Amygdala (tissue), 56 donors: ENCODE measurements at places on chromosomes 5 and 9.
A peak's percentile ranks its signal among the peaks of the same experiment; 100 is the strongest.

DNA sequence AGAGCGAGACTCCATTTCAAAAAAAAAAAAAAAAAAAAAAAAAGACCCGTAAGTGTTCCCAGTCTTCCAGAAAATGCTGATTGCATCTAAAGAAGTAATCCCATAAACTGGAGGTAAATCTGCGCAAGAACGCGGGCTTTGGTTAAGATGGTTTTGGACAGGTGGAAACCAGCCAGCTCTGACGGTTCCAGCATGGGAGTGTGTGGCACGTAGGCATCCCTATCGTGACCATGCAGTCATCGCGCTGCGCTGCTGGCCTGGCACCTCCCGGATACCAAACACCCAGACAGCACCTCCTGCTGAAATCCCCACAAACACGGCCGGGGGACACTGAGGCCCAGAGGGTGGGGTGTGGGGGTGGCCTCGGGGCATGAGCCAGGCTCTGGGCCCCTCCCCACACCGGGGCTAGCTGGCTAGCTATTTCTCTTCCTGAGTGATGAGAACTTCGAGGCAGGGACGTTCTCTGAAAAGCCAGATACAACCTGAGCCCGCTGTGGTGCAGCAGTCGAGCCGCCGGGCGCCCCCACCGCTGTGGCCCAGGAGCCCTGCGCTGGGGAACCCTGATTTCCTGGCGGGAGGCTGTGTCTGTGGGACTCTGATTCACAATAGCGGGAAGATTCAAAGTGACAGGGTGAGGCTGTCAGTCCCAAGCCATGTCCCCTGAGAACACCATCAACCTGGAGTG, 32.2 kb upstream of the NOTCH1 start:
- DNase-seq = no peak

DNA sequence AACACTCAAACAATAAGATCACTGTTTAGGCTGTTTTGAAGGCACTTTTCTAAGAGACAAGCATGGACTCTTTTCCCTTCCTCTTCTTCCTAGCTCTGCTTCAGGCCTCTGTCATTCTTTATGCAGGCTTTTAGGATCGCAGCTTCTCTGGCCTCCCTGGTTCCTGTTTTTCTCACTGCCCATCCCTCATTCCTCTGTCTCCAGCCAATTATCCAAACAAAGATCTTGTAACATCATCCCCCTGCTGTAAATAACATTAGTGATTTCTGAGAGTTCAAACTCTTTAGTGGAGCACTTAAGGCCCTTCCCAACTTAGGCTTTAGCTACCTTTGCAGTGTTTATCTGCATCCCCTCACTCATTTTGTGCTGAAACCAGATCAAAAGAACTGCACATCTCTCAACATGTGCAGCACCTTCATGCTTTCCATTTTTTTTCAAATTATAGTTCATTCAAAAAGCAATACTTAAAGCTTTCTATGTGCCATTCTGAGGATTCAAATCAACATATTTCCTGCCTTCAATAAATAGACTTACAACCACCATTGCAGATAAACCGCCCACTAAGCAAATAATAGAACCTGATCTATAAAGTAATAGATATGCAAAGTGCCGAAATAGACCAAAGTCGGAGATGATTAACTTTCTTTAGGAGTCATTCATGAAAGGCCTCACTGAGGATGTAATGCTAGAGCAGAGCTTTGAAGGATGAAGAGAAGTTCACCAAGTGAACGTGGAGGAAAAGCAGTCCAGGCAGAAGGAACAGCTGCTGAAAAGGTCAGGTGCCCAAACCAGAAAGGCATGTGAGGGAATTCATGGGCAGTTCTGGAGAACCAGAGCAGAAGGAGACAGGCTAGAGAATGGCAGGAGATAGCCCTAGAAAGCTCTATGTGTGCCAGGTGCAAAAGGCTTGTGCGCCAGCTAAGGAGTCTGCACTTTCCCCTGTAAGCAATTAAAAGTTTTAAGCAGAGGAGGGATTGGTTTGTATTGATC, 95.8 kb upstream of the ZNF366 start:
- DNase-seq = no peak

DNA sequence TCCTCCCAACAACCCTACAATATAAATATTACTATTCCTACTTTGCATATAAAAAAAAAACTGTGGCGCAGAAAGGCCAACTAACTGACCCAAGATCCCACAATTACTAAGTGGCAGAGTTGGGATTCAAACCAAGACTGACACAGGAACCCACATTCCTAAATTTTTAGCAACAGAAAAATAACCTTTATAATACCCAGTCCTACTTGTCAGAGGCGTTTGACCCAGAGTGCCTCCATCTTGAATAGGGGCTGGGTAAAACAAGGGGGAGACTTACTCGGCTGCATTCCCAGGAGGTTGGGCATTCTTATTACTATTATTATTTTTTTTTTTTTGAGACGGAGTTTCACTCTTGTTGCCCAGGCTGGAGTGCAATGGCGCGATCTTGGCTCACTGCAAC, 2.0 kb upstream of the SLC30A5 start:
- DNase-seq = no peak

GRCh38 chr5:172870291-172870714, 36.3 kb downstream of the ERGIC1 start:
- DNase-seq = no peak

DNA sequence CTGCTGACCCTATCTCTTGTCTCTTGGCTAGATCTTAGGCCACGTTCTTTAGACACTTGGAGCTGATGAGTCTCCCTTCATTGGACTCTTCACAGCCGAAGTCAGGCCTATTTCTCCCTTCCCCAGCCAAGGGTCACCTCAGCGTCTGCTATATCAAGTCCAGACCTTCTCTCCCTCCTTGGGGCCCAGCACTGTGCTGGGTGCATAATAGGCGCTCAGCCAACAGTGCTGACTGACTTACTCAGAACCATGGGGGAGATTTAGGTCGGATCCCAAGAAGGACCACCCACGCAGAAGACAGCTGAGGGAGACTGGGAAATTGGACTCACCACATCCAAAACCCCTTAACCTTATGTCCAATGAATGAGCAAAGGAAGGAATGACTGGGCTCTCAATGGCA, 5.6 kb upstream of the AMBP start:
- DNase-seq = no peak

DNA sequence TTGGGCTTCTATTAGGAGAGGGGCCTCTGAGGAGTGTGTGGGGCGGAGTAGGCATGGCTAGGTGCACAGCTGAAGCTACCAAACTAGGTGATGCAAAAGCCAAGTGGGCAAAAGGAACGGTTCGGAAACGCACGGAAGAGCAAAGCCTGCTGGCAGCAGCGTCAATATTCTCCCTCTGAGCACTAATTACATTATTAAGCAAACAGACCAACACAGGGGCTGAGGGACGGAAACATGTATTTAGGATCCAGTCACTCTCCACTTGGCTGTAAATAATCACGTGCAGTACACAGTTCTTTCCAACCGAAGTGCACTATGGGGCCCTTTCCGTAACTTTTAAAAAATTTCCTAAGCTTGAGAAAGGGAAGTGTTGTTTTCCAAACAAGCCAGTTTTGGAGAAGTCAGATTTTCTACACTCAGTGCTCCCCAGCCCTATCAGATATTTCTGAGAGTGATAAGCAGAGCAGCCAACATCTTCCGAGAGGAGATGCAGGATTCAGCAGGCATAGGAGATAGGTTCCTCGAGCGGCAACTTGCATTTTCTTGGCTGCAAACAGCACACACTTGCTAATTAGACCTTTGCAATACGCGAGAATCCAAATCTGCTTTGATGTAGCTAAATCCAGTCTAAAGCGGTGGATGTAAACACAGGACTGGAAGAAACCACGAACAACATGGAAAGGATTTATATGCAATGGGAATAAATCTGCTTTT, 217.2 kb upstream of the TBCA start:
- DNase-seq = no peak

DNA sequence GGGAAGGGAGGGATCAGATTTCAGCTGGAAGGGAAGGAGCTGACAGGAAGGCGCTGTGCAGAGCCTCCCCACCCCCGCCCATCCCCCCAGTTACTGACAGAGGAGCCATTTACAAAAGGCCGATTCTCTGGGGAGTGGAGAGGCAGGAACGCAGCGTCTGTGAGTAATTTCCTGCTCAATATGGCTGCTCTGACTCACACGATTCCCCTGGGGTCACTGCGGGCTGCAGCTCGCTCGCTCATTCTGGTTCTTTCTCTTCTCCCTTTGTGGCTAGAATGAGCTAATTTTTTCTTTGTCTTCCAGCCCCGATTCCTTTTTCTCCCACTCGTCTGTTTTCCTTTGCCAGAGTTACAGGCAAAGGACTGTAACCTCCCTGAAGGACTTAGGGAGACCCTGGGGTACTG, 28.8 kb downstream of the PTPA start:
- DNase-seq = peak; percentile 73

GRCh38 chr9:134189145-134189469, 24.7 kb upstream of the RNU6ATAC start:
- DNase-seq = no peak

GRCh38 chr5:137825165-137825564, 42.5 kb upstream of the MYOT start:
- DNase-seq = no peak

- DNase-seq = no peak
Observed at GRCh38 chr9:20597862-20598261, 24.4 kb downstream of the MLLT3 start.

GRCh38 chr9:99851500-99851822, 29.8 kb downstream of the NR4A3 start:
- DNase-seq = no peak

DNA sequence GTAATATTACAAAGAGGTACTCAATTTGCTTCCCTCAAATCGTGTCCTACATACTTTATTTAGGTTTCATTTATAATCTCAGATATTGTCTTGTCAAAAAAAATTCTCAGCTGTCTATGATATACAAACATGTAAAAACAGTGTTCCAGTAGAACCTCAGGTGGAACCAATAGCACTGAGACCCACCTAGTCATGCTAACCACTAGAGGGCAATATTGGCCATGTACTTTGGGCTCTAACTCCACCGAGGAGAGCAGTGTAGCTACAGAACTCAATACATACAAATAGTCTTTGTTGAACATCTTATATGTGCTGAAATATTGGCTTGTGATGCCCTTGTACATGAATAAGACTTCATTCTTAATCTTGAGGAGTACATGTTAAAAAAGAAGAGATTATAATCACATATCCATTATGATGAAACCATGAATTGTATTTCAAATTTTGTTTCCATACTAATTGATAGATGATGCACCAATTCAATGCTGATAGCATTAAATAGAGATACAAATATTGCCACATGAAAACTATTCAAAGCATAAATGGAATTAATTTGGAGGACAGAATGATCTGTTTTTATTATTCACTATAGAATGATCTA, 71.2 kb upstream of the CNTLN start:
- DNase-seq = no peak

- DNase-seq = no peak
Observed at GRCh38 chr9:134736791-134737497, 95.3 kb downstream of the COL5A1 start.

DNA sequence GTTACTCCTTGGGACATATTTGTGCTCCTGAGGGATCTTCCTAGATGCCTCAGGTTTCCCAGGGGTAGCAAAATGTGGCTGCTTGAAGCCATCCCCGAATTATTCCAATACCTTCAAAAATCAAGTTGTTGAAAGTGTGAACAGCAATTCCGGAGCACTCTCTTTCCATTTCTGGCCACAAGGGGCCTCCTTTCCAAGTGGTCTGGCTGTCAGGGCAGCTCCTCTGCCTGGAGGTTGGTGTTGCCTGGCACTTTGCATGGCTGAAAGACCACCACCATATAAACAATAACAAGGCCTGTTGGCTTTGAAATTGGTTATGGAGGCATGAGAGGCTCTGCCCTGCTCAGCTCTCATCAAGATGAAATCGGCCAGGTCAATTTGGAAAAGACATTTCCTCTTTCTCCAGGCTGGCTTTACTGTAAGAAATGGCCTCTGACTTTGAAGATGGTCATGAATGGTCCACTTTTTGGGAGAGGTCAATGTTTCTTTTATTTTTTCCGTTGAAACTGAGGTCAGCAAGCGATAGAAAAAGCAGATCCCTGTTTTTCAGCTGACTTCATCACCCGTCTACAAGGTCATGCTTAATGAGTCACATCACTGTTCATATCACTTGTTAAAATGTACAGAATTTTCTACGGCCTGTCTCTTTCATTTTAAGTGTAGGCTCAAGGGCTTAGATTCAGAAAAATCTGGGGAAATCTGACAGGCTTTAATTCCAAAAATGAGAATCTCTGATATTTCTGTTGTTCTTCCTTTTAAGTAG, 481.1 kb upstream of the ZNF608 start:
- DNase-seq = no peak

GRCh38 chr9:125970340-125970739, 223.2 kb downstream of the PBX3 start:
- no peak for DNase-seq

GRCh38 chr5:37815913-37816312, 23.9 kb downstream of the GDNF start:
- no peak for DNase-seq

DNA sequence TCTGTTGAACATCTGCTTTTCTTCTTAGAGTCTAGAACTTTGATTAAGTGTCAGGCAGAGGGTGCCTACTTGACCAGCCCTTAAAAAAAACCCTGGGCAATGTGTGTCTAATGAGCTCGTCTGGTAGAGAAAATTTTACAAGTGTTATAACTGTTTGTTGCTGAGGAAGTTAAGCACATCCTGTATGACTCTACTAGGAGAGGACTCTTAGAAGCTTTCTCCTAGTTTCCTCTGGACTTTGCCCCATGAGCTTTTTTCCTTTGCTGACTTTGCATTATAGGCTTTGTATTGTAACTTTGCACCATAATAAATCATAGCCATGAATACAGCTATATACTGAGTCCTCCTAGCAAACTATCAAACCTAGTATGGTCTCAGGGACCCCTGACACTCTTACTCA, 39.4 kb downstream of the GNG10 start:
- no peak for DNase-seq

- DNase-seq = no peak
Observed at GRCh38 chr9:86407022-86407421, 52.8 kb upstream of the TUT7 start.

DNA sequence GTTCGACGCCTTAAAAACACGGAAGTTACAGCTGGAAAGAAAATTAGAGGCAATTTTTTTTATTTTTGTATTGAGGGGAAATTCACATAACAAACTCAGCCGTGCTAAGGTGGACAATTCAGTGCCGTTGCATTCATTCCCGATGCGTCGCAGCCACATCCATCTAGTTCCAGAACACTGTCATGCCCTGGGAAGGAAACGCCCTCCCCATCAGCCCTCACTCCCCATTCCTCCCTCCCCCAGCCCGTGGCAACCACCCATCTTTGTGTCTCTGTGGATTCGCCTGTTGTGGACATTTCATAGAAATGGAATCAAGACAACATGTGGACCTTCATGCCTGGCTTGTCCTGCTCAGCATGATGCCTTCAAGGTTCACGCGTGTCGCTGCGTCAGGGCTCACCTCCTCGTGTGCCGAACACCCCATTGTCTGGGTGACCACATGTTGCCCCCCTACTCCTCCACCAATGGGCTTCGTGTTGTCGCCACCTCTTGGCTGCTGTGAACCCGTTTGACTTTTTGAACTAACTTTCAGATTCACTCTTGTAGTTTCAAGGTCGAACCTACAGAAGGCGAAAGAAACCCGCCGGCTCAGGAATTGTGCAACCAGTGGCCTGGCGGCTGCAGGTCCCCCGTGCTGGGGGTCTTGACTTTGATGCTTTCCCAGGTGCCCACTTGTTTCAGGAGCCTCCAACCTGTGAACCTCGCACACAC, 17.4 kb upstream of the CAMSAP1 start:
- DNase-seq = no peak

- DNase-seq = no peak
Observed at GRCh38 chr5:178499352-178499751, 90.8 kb downstream of the COL23A1 start.
